ENCODE measurements at places on chromosomes 7 and 10.

GRCh38 chr7:37718585-37718984, 35.0 kb downstream of the GPR141 start:
- DNase-seq: no peak

DNA sequence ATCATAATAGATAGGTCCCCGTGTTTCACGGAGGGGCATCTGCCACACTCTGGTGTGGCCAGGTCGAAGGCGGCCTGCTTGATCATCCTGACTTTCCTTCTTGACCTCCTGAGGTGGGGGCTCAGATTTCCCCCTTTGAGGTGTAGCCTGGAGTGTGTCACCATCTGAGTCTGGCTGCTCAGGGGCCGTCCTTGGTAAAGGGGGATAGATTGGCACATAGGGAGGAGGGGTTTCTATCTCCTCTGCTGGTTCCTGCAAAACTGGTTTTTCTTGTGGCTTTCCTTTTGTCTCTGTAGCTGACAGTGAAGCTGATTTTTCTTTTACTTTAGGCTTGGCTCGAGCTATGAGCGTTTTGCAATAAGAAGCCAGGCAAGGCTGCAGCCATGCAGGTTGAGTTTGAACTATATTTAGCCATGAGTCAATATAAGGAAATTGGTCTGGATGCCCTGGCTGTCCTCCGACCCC, 7.1 kb upstream of the ZNF117 start:
- DNase-seq: no peak

DNA sequence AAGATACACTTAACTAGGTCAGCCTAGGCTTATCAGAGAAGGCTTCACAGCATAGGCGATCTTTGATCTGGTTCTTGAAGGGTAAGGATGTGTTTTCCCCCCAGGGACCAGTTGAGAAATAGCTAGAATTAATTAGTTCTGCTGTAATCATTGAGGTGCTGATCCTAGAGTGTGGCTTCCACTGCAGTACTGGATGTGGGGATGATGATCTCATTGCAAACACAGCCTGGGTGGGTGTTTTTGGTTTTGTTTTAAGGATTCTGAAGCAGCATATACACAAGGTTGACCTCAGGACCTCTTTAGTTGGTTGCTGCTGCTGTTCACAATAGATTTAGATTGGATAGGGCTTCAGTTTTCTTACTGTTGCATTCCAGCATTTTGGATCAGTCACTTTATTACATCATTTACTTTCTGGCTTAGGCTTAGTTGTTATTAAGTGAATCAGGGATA, 159.7 kb downstream of the AUTS2 start:
- no peak for DNase-seq

DNA sequence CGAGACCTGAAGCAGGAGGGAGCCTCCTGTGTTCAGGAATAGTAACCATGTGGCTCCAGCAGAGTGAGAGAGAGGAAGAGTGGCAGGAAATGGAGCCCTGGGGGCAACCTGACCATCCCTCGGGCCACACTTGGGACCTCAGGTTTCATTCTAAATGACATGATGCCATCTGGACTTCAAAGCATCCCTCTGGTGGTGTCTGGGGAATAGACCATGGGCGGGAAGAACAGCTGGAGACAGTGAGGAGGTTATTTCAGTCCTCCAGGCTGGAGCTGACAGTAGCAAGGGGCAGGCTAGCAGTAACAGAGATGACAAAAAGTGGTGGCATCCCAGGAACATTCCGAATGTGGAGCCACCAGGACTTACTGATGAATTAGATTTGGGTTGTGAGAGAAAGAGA, 44.8 kb downstream of the AKR1B1 start:
- no peak for DNase-seq

- DNase-seq: no peak
Observed at GRCh38 chr7:97002555-97003261, 2.6 kb upstream of the DLX6 start.

DNA sequence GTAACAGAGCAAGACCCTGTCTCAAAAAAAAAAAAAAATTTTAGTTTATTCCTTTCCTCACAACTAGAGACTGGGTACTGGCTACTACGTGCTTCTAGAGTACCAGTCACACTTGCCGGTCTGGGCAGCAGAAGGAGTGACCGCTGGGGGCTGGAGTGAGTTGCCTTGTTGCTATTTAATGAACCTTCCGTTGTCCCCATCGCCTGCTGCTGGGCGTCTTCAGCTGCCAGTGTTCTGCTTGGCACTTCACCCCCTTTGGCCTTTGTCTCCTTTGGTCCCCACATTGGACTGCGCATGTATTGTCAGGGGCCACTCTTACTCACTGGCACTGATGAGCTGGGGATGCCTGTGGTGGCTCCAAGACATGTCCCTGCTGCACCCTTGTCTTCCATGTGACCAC, 110.6 kb downstream of the CLEC2L start:
- DNase-seq: no peak

All from stimulated activated CD4-positive, alpha-beta T cell treated with anti-CD3 and anti-CD28 coated beads, TNF-alpha, amount 100 ng/mL, for 48 hours (primary cell).